Esophagus squamous epithelium (tissue), 5 donors: ENCODE measurements at places on chromosomes 4 and X. TPM values are rescaled to one million over a fixed set of nuclear protein-coding genes. Genes with fewer than 3 reads are reported as not detected.

HTRA3 gene
- 6.4 TPM for total RNA-seq

GAGE12E gene
- total RNA-seq = not detected

GRCh38 chr4:83906561-83906960 lies 370.7 kb downstream of the GPAT3 start:
- H3K27me3 ChIP-seq = no peaks in the 10 kb centered on the region
- no peak overlapping the region for H3K27ac ChIP-seq
- no peak for DNase-seq
- H3K4me3 ChIP-seq = no peak overlapping the region

DNA sequence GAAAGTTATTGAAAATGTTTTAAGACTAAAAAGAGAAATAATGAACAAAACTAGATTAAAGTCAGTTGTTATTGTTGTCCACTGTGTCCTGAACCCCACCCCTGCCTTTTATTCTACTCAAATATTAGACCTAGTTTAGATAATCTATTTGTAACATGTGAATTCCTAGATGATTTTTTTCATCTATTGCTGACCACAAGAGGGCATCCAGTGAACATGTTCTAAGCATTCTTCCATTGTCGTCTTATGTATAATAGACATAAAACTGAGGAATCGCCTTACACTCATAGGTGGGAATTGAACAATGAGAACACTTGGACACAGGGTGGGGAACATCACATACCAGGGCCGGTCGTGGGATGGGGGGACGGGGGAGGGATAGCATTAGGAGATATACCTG lies 36.4 kb upstream of the HPRT1 start:
- H3K27me3 ChIP-seq = no peaks in the 10 kb centered on the region
- no peaks in the 10 kb centered on the region for H3K4me1 ChIP-seq
- no peak overlapping the region for H3K27ac ChIP-seq
- H3K4me3 ChIP-seq = no peak overlapping the region
- no peaks in the 10 kb centered on the region for H3K36me3 ChIP-seq

DNA sequence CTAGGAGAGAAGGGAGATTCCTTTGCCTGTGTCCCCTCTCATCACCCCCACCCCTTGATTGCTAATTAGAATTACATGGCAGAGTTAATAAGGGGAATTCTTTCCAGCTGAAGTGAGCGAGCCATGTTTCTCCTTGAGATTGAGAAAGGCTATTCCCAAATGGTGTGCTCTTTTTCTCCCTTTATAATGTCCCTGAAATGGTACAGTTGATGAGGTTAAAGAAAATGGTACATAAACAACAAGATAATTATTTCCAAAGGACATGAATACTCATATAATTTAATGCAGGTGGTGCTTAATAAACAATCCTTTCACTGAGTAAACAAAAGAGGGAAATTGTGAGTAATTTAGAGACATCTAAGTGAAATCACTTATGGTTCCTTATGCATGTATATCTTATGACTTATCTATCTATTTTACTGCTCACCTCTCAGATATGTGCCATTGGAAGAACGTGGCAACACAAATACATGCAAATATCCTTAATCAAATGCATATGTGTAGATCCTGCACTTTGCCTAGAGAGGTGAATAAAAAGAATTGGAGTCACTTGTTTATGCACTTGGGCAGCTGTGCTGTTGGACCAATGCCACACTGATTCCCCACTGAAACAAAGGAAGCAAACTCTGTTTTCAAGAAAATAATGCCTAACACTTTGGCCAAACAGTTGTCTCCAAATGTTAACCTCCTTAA lies 106.6 kb upstream of the WDR44 start:
- H3K36me3 ChIP-seq = no peaks in the 10 kb centered on the region
- no peak overlapping the region for H3K27ac ChIP-seq
- DNase-seq = no peak
- no peaks in the 10 kb centered on the region for H3K4me1 ChIP-seq
- no peak overlapping the region for H3K4me3 ChIP-seq

GRCh38 chrX:2325076-2325784 lies 175.5 kb downstream of the DHRSX start:
- H3K4me3 ChIP-seq = no peak overlapping the region
- H3K27ac ChIP-seq = peak overlapping the region; percentile 8
- H3K36me3 ChIP-seq = no peaks in the 10 kb centered on the region

GRCh38 chr4:183136855-183137254 lies 37.8 kb downstream of the WWC2 start:
- H3K4me1 ChIP-seq = no peaks in the 10 kb centered on the region
- no peak overlapping the region for H3K4me3 ChIP-seq
- no peak overlapping the region for H3K27ac ChIP-seq
- DNase-seq = no peak

- H3K27me3 ChIP-seq = no peaks in the 10 kb centered on the region
- no peak overlapping the region for H3K4me3 ChIP-seq
- no peaks in the 10 kb centered on the region for H3K36me3 ChIP-seq
- no peak for DNase-seq
- H3K4me1 ChIP-seq = peaks cover 3% of the 10 kb centered on the region
- no peak overlapping the region for H3K27ac ChIP-seq
Observed at GRCh38 chr4:55311792-55312488, 34.1 kb upstream of the SRD5A3 start.

DNA sequence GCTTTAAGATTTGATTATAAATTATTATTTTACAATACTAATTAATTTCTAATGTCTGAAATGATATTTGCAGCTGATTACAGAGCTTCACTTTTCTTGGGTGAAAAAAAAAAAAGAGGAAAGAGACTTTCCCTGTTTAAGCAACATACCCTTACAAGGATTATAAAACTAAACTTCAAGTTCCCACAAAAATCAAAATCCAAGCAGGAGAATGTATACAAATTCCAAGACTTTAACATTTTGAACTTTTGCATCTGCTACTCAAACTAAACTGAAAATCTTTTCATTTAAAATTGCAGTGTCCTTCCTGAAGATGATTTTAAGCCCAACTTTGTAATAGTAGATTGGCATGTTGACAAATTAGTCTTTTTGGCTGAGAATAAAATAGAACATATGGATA lies 742.4 kb upstream of the INTU start:
- DNase-seq = no peak
- no peaks in the 10 kb centered on the region for H3K4me1 ChIP-seq
- no peak overlapping the region for H3K27ac ChIP-seq
- H3K27me3 ChIP-seq = no peaks in the 10 kb centered on the region
- no peak overlapping the region for H3K4me3 ChIP-seq
- H3K36me3 ChIP-seq = no peaks in the 10 kb centered on the region
